Tibial nerve (tissue), 4 donors: ENCODE measurements at places on chromosomes 6 and 20. TPM values are rescaled to one million over a fixed set of nuclear protein-coding genes. Genes with fewer than 3 reads are reported as not detected.

The TAB2 gene
- total RNA-seq: 57.5 TPM

The CALHM4 gene
- not detected for total RNA-seq

The RBBP8NL gene
- total RNA-seq: not detected

The AIF1 gene
- total RNA-seq: 27.1 TPM

The C6orf89 gene
- 54.9 TPM for total RNA-seq

DNA sequence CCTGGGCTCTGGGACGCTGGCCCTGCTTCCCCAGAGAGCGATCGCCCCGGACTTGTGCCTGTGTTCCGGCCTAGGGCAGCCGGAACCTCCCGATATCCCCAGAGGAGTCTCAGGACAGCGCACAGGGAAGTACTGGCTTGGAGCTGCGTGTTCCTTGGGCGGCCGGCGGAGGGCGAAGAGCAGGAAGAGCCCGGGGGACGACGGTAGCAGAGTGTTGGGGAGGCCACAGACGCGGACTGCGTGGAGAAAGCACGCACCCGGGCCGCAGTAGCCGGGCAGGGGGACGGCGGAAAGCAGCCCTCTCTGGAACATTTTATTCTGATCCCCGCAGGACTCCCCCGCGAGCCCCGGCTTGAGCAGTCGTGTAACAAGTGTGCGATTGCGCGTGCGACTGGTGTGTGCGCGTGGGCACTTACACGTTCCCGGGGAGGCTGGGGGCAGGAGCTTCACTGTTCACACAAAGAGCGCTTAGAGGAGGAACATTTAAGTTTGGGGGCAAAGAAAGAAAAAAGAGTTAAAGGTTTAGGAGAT lies 36.1 kb downstream of the NCR2 start:
- peaks cover 80% of the 10 kb centered on the region for H3K27me3 ChIP-seq
- no peak for DNase-seq
- H3K27ac ChIP-seq: no peak overlapping the region
- peak overlapping the region; percentile 31 for H3K4me3 ChIP-seq
- peaks cover 28% of the 10 kb centered on the region for H3K4me1 ChIP-seq
- H3K36me3 ChIP-seq: no peaks in the 10 kb centered on the region

- DNase-seq: no peak
- no peaks in the 10 kb centered on the region for H3K4me1 ChIP-seq
- no peak overlapping the region for H3K4me3 ChIP-seq
- no peaks in the 10 kb centered on the region for H3K36me3 ChIP-seq
These were observed 431.2 kb upstream of the PTCHD4 start for GRCh38 chr6:48542191-48542590.

DNA sequence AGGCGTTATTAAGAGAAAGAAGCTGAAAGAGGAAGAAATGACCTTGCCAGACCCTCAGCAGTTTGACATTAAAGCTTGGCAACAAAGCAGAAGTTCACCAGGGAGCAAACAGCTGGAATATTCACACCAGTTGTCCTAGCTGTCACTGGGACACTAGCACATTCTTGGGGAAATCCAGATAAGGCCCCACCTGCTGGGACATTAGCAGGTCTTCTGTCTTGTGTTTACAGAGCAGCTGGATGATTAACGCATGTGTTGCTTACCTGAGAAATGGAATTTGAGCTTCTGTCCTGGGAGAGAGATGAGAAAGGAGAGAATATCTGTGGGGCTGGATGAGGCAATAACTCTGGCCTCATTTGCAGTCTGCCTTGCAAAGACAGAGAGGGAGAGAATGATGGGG lies 137.6 kb upstream of the RIN2 start:
- no peak overlapping the region for H3K4me3 ChIP-seq
- H3K27me3 ChIP-seq: no peaks in the 10 kb centered on the region
- H3K4me1 ChIP-seq: no peaks in the 10 kb centered on the region
- DNase-seq: no peak

GRCh38 chr6:37473364-37474095 lies 26.2 kb downstream of the CCDC167 start:
- H3K4me3 ChIP-seq: no peak overlapping the region
- H3K36me3 ChIP-seq: no peaks in the 10 kb centered on the region
- H3K27me3 ChIP-seq: no peaks in the 10 kb centered on the region

DNA sequence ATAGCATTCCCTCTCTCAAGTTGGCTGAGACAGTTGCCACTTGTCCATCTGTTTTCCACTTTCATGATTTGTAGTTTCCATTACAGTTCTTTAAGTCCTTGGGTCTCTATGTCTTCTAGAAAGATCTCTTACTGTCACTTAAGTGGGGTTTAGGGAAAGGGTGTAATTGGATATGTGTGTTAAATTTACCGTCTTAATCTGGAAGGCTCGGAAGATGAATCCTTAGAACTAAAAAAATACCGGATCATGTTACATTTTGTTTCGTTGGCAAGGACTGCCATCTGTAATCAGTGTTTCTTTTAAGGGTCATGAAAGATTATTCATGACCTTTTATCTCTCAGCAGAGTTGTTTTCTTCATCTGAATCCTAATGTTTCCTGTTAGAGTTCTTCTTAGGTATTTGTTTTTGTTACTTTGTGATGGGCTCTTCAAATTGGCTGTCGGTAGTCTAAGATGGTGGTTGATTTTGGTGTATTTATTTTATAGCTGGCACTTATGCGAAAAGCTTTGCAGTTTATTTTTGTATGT lies 21.8 kb upstream of the BTBD3 start:
- no peak overlapping the region for H3K4me3 ChIP-seq
- H3K27me3 ChIP-seq: no peaks in the 10 kb centered on the region
- H3K4me1 ChIP-seq: no peaks in the 10 kb centered on the region
- H3K36me3 ChIP-seq: no peaks in the 10 kb centered on the region
- H3K27ac ChIP-seq: no peak overlapping the region

GRCh38 chr6:37323580-37323979 lies 30.2 kb upstream of the RNF8 start:
- no peak overlapping the region for H3K4me3 ChIP-seq
- H3K27me3 ChIP-seq: no peaks in the 10 kb centered on the region
- peaks cover 44% of the 10 kb centered on the region for H3K36me3 ChIP-seq
- no peaks in the 10 kb centered on the region for H3K4me1 ChIP-seq
- no peak overlapping the region for H3K27ac ChIP-seq

GRCh38 chr20:54585217-54585616 lies 109.8 kb downstream of the DOK5 start:
- H3K27me3 ChIP-seq: no peaks in the 10 kb centered on the region
- no peaks in the 10 kb centered on the region for H3K4me1 ChIP-seq
- DNase-seq: no peak
- H3K4me3 ChIP-seq: no peak overlapping the region
- no peak overlapping the region for H3K27ac ChIP-seq

- H3K27me3 ChIP-seq: no peaks in the 10 kb centered on the region
- peaks cover 41% of the 10 kb centered on the region for H3K4me1 ChIP-seq
- H3K27ac ChIP-seq: no peak overlapping the region
- DNase-seq: no peak
- no peaks in the 10 kb centered on the region for H3K36me3 ChIP-seq
These were observed 45.0 kb downstream of the ELMO2 start for GRCh38 chr20:46361381-46361780.

GRCh38 chr20:46020555-46020954 lies 8.5 kb upstream of the SLC12A5 start:
- H3K27me3 ChIP-seq: peaks cover 3% of the 10 kb centered on the region
- peaks cover 13% of the 10 kb centered on the region for H3K4me1 ChIP-seq
- no peak overlapping the region for H3K27ac ChIP-seq
- H3K36me3 ChIP-seq: no peaks in the 10 kb centered on the region
- H3K4me3 ChIP-seq: no peak overlapping the region
- DNase-seq: no peak

- no peak for DNase-seq
- no peaks in the 10 kb centered on the region for H3K27me3 ChIP-seq
- H3K36me3 ChIP-seq: no peaks in the 10 kb centered on the region
- no peak overlapping the region for H3K4me3 ChIP-seq
These were observed 44.7 kb upstream of the MICB start for GRCh38 chr6:31453259-31453658.

DNA sequence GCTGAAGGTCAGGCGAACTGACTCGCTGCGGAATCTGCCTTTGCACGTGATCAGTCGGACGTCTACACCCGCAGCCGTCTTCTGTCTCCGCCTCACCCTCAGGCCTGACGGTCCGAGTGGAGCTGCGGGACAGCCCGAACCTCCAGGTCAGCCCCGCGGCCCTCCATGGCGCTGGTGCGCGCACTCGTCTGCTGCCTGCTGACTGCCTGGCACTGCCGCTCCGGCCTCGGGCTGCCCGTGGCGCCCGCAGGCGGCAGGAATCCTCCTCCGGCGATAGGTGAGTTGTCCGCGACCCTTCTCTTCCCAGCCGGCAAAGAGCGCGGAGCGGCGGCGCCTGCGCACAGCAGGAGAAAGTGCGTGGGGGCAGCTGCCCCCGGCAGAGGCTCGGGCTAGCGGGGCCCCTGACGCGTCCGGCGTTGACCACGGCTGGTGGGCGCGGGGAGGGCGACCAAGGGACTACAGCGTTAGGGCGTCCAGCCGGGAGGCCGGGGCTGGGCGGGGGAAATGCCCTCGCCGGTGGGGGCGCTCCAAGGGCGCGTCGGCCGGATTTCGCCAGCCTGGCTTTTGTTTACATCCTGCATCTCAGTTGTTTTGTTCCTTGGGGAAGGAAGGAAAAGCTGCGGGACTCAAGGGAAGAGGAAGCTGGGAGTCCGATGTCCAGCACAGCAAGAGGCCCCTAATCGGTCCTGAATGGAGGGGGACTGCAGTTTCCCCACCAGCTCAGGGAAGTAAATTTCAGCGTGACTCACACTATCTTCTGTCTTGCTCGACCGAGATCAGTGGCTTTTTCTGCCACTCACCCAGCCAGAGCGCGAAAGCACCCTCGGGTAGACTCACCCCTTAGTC lies at the start of gene SMPDL3A:
SMPDL3A (plus strand) TSS at position 77 of the 846 bp plus-strand sequence; CDS start at position 166, 89 bp downstream.
- H3K27ac ChIP-seq: peak within 1 kb of the TSS; percentile 90
- H3K4me3 ChIP-seq: peak within 1 kb of the TSS; percentile 88
- H3K27me3 ChIP-seq: no peaks in the 10 kb centered on the region

- H3K4me1 ChIP-seq: no peaks in the 10 kb centered on the region
- H3K36me3 ChIP-seq: no peaks in the 10 kb centered on the region
- no peaks in the 10 kb centered on the region for H3K27me3 ChIP-seq
- H3K4me3 ChIP-seq: no peak overlapping the region
- H3K27ac ChIP-seq: no peak overlapping the region
These were observed 261.1 kb downstream of the SAMD5 start for GRCh38 chr6:147769496-147770087.

DNA sequence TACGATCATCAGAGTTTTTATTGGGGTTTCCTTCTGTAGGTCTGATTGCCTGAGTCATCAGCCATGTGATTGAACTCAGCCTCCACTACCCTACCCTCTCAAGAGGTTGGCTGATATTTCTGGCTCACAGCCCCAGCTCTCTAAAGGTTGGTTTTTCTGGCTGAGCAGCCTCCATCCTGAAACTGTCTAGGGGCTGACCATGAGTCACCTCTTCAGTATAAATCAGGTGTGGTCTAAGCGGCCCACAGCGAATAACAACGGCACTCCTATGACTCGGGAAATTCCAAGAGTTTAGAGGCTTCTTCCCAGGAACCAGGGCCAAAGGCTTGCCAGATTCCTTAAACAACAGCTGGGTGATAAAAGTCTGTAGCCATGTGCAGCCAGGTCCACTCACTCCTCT lies 115.5 kb downstream of the SOD2 start:
- no peak overlapping the region for H3K4me3 ChIP-seq
- no peak overlapping the region for H3K27ac ChIP-seq
- no peaks in the 10 kb centered on the region for H3K36me3 ChIP-seq
- no peaks in the 10 kb centered on the region for H3K4me1 ChIP-seq
- no peak for DNase-seq

DNA sequence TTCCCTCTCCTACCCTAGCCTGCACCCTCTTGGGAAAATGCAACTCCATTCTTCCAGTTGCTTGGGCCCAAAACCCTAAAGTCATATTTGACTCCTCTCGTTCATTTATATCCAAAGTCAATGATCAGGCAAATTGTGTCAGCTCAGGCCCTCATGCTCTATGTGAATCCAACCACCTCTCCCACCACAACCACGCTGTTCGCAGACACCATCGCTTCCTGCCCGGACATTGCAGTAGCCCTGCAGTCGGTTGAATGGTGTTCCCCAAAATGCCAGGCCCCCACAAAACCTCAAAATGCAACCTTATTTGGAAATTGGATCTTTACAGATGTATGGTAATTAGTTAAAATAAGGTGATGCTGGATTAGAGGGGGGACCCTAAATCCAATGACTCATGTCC lies 98.3 kb downstream of the PREX1 start:
- H3K27me3 ChIP-seq: no peaks in the 10 kb centered on the region
- H3K27ac ChIP-seq: peak overlapping the region; percentile 77
- no peaks in the 10 kb centered on the region for H3K4me1 ChIP-seq
- H3K4me3 ChIP-seq: no peak overlapping the region
- H3K36me3 ChIP-seq: no peaks in the 10 kb centered on the region

DNA sequence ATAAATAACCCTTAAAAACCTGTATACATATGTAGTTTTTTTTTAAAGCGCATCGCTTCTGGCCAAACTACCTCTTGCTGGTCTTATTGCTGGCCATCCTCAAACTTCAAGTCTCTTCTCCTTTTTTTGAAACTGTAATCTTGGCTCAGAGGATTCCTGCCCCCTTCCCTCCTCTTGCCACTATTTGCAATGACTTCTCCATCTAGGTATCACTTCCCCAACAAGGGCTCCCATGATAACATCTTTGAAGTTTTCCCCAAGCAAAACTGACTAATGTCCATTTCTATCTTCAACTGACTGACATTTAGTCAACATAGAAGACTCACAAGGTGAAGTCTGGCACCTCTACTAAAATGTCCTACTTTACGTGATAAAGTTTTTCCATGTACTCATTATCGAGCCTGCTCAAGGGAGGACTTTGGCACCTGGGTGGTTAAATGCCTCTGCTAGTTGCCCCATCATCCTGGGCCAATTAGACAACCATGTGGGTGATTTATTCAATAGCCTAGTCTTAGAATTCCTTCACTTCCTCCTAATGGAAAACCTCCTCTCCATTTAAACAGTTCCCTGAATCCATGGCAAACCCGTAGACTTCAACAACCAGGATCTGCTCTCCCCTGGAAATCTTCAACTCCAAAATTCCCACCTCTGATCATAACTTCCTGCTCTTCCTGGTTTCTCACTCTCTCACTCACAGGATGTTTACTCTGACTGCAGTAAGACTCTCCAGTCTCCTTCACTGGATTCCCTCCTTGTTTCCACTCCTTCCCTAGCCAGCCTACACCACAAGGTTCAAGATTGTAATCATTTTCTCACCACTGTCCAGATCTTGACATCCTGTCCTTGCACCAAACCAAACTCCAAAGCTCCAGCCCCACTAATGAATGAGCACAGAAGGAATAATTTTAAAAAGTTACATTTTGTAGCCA lies 9.4 kb upstream of the PLAGL1 start:
- H3K4me1 ChIP-seq: no peaks in the 10 kb centered on the region
- H3K27me3 ChIP-seq: no peaks in the 10 kb centered on the region
- no peak overlapping the region for H3K4me3 ChIP-seq
- H3K36me3 ChIP-seq: no peaks in the 10 kb centered on the region
- DNase-seq: no peak

DNA sequence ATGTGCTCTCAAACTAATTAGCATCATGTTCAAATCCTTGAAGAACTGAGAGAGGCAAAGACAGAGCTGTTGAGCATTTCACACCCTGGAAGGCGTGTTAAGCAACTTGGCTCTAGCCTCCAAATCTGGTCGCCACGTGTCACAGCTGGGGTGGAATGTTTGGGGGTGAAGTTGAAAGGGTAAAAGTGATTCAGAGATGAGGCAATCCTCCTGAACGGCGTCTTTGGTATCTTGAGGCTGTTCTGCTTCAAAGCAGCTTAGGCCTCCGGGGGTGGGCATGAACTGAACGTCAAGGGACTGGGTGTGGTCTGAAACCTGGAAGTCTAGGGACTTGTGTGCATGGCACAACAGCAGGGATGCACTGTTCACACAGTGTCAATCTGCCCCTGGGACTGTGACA lies 62.3 kb downstream of the TRAM2 start:
- no peak overlapping the region for H3K4me3 ChIP-seq
- H3K4me1 ChIP-seq: peaks cover 3% of the 10 kb centered on the region
- peaks cover 15% of the 10 kb centered on the region for H3K36me3 ChIP-seq
- DNase-seq: peak; percentile 42
- H3K27me3 ChIP-seq: no peaks in the 10 kb centered on the region
- peak overlapping the region; percentile 97 for H3K27ac ChIP-seq
